ENCODE measurements at places on chromosomes 5 and 9.

- peak; percentile 51 for DNase-seq
These were observed 9.9 kb downstream of the LEAP2 start for GRCh38 chr5:132883261-132883834.

- no peak for DNase-seq
These were observed 1275.0 kb upstream of the CDH9 start for GRCh38 chr5:28313321-28313951.

- no peak for DNase-seq
These were observed 1.5 kb downstream of the CSF2 start for GRCh38 chr5:132074772-132075718.

DNA sequence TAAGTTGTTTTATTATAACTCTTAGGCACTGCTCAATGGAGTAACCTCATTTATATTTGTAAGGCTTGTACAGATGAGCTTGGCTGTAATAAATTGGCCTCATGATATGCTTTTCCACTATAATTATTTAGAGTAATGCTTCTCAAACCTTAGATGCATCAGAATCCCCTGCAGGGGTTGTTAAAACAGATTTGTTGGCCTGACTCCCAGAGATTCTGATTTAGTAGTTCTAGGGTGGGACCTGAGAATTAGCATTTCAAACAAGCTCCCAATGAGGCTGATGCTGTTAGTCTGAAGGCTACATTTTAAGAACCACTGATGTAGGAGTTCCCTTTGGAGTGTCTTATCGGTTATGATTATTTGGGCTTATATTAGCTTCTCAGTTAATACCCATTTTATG, 38.2 kb upstream of the ARSB start:
- no peak for DNase-seq

DNA sequence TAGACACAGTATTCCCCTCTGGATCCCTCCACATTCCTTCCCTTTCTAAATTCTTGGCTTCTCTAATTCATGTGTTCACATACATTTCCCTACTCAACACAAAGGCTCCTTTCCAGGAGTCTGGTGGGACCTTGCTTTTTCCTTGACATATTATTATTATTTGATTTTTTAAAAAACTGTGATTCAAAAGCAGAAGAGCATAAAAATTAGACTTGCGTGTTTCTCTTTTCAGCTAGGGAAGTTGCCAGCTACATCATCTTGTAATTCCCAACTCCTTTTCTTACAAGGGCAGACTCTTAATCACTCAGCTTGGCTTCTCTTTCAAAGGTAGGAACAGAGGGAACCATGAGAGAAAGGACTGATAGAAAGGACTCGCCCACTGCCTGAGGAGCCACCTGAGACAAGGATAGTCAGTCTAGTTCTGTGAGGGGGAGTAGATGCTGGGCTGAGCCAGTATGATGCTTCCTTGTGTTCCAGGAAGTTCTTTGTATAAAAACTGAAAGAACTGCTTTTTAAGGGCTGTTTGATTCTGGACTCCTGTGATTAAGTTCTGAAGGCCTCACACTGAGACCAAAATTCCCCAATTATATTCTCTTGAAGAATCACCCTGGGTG, 51.0 kb upstream of the DPYSL3 start:
- no peak for DNase-seq

DNA sequence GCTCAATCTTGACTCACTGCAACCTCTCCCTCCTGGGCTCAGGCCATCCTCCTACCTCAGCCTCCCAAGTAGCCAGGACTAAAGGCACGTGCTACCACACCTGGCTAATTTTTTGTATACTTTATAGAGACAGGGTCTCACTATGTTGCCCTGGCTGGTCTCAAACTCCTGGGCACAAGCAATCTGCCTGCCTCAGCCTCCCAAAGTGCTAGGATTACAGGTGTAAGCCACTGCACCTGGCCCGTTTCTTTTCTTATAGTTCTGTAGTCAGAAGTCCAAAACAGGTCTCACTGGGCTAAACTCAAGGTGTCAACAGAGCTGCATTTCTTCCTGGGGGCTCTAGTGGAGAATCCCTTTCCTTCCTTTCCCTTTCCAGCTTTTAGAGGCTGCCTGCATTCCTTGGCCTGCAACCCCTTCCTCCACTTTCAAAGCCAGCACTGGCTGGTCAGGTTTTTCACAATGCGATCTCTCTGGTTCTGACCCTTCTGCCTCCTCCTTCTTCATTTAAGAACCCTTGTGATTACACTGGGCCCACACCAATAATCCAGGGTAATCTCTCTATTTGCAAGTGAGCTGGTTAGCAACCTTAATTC, 16.3 kb downstream of the IRF1 start:
- no peak for DNase-seq

GRCh38 chr9:29609282-29609681, 2036.0 kb upstream of the C9orf72 start:
- DNase-seq = no peak

GRCh38 chr5:94969174-94969573, 315.7 kb downstream of the MCTP1 start:
- no peak for DNase-seq

GRCh38 chr5:139481122-139481533, 1.4 kb downstream of the STING1 start:
- no peak for DNase-seq

GRCh38 chr5:172633403-172633970, 7.6 kb upstream of the NEURL1B start:
- DNase-seq = no peak

DNA sequence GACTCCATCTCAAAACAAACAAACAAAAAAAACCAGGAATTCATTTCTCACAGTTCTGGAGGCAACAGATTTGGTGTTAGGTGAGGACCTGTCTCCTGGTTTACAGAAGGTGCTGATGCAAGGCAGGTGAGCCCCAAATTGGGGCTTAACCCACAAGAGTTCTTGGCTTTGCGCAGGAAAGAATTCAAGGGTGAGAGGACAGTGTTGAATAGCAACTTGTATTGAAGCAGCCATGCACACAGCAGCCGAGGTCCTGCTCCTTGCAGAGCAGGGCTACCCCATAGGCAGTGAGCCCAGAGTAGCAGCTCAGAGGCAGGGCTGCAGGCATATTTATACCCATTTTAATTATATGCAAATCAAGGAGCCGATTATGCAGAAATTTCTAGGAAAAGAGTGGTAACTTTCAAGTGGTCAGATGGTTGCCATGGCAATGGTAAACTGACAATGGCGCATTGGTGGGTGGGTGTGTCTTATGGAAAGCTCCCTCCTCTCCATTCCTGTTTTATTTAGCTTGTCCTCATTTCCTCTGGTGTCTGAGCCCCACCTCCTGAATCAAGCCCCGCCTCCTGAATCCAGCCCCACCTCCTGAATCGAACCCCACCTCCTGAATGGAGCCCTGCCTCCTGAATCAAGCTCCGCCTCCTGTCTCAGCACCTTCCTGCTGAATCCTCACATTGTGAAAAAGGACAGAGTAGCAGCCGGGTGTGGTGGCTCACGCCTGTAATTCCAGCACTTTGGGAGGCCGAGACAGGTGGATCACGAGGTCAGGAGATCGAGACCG, 34.5 kb upstream of the COL5A1 start:
- DNase-seq = no peak

GRCh38 chr5:143505354-143505753, 101.9 kb upstream of the NR3C1 start:
- DNase-seq = no peak

DNA sequence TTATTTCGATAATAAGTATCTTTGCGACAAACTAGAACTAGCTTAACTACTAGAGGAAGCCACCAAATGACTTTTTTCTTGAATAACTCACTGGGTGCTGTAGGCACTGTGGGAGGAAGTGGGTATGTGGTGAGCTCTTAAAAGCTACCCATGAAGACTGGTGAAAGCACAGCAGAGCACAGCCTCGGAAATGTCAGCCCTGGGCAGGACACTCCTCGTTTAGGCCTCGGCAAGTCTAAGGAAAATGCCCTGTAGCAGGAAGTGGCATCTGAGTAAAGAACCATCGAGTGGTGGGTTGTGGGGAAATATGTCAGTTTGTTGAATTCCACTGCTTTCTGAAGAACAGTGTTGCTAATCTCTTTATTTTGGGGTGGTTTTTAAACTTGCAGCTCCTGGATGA, 44.0 kb upstream of the NCS1 start:
- DNase-seq = no peak

DNA sequence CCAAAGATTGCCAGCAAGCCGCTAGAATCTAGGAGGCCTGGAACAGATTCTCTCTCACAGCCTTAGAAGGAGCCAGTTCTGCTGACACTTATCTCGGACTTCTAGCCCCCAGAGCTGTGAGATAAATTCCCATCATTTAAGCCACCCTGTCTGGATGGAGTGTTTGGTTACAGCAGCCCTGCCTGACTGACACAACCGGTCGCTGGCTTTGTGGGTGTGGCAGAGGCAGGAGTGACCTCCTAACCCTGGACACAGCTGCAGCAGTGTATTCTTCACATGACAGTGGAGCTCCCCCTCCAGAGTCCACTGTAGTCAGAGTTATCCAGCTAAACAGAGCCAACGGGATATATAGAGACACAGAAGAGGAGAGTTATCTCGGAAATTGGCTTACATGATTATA, 21.2 kb upstream of the IL17B start:
- DNase-seq = no peak

DNA sequence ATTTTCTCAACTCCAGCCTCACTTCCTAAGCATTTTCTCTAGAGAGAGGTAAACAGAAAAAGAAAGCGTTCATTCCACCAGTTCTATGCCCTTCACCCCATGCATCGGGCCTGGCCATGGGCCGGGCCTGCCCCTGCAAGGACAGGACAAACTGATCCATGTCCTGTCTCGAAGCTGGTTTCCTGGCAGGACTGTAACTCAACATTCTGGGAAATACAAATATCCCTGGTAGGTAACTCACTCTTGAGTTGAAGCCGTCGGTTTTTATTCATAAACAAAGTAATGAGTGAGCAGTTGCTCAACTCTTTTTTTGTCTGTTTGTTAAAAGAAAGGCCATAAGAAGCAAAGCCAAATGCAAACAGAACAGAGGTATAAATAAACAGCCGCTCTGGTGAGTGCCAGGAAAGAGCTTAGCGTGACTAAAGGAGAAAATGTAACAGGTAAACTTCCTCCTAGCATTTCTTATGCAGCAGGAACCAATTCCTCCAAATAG, 64.4 kb upstream of the DNAH5 start:
- no peak for DNase-seq

- DNase-seq = no peak
These were observed 2.4 kb downstream of the TLR4 start for GRCh38 chr9:117706421-117707116.

GRCh38 chr5:88245893-88246244, 22.8 kb downstream of the TMEM161B start:
- DNase-seq = no peak
